ENCODE measurements at places on chromosomes 12 and 14. TPM values are rescaled to one million over a fixed set of nuclear protein-coding genes. Genes with fewer than 3 reads are reported as not detected.

- no peak for DNase-seq
Measured at GRCh38 chr12:96335270-96335669, 65.0 kb downstream of the CDK17 start.

DNA sequence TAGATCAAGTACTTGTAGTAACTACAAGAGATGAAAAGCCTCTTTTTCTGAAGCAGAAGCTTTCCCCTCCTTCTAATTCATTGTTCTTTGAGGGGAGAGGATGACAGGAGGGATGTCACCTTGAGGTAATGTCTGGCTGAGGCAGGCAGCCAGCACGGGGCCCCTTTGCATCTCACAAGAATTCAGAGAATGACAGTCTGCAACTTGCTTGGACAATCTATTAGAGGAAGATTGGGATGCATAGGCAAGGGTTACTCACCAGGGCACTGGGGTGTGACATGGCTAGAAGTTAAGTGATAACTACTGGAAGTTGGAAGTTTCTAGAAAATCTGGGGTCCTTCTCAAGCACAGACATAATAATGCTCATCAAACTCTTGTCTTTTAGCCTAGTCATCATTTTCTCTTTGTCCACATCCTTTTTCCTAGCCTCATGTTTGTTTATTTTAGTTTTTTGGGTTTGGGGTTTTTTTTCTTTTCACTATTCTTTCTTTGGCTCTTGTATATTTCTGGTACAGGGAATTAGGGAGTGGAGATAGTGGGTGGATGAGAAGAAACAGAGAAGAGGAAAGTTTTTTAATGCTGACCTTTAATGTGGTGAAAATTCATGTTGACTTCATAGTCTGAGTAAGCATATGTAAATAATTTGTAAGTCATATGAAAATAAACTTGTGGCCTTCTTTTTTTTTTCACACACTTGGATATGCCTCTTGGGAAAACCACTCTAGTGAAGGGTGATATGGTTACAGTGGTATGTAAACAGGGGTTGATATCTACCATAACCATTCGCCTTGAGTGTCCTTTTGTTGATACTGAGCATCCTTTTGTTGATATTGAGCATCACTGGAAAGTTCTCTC is 55.1 kb downstream of the TTLL5 start:
- no peak for DNase-seq

DNA sequence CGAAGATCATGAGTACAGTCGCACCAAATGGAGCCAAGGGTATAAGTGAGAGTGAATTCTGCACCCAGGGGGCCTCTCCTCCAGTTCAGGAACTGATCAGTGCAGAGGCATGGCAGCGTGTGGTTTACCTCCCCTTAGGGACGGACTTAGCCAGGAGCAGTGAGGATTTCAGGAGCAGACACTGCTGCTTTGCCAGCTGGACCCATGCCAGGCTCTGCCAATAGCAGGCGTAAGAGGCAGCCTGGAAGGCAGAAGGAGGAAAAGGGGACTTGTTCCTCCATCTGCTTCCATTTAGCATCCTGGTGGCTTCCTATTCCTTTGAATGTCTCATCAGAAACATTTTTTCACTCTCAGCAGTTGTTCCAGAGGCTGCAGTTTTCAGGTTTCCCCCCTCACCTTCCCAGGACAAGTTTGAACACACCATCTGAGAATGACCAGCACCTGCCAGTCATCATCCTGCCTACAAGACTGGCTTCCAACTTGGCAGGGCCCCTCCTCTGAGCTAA is 137.0 kb upstream of the LMNTD1 start:
- DNase-seq, result no peak

DNA sequence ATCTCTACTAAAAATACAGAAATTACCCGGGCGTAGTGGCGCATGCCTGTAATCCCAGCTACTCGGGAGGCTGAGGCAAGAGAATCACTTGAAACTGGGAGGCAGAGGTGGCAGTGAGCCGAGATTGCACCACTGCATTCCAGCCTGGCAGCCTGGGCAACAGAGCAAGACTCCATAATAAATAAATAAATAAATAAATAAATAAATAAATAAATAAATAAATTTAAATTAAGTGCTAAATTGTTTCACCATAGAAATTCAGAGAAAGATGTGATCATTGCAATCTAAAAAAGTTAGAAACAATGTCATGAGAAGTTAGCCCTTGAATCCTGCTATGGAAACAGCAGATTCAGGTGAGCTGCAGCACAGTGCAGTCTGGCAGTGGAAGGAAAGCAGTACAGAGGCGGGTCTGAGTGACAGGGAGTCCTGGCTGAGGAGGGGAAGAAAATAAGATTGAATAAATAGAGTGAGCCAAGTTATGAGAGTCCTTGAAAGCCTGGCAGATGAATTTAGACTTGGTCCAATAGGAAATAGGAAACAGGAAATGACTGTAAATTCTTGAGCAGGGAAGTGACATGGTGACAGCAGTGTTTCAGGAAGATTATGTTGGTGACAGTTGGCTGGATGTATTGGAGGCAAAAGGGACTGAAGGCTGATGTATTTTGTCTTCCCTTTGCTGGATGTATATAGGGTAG is 241.5 kb downstream of the GXYLT1 start:
- no peak for DNase-seq

DNA sequence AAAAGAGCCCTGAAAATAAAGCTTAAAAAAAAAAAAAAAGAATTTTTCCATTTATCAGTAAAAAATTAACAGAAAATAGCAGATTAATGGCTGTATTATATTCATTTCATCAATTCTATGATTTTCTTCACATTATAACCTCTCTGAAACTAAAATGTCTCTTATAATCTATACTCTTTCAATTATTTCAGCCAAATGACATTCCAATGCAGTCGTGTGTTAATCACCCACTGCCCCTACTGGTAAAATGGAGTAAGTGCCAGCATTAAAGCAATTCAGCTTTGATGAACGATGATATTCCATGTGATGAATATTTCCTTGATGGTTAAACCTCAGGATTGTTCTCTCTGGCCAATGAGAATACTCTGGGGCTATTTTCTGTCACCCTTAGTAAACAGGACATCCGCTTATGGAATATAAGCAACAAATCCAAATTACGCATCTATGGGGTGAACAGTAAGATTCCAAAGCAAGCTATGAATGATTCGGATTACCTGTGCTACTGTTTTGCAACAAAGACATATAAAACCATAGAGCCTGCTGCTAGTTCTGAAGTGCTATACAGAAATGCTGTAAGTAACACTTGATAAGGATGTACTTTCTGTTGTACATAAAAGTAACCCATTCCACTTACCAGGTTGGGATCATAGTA is 20.3 kb upstream of the SYCP3 start:
- peak; percentile 13 for DNase-seq

- no peak for DNase-seq
Measured at GRCh38 chr14:70857496-70857890, 48.2 kb upstream of the MAP3K9 start.

GRCh38 chr12:121750507-121750955 is 38.0 kb downstream of the TMEM120B start:
- no peak for DNase-seq

DNA sequence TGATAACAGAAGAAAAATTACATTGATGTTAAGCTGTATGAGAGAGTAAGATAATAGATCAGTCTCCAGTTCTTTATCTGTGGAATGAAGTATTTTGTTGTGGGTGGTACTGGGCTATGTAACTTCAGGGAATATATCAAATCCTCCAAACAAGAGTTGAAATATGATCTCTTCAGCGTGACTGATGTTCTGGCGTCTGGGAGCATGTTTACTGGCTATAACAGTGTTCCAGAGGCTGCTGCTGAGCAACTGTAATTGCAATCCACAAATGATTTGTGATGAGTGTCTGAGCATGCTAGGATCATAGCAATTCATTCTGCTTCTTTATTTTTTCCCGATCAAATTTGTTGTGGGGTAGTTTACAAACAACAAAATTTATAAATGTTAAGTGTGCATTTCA is 18.6 kb upstream of the CCDC198 start:
- DNase-seq, result no peak

- DNase-seq, result no peak
Measured at GRCh38 chr12:57782243-57782607, 362 bp upstream of the TSFM start.

DNA sequence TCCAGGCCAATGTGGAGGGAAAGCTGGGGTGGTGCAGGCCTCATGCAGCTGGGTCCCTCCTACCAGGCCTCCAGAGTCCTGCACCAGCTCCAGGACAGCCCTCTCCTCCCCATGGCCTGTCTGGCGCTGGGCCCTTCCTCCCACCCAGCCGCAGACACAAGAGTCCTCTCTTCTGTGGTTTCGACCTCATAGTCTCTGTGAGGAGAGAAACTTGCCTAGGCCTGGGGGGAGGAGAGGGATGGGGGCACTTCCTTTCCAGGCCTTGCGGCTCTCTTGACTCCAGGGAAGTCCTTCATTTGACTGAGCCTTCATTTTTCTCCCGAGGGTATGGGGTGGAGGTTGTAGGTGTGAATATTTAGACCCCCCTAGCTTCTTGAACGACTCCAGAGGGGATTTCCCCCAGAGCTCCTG is 2.3 kb downstream of the MMP14 start:
- no peak for DNase-seq

GRCh38 chr12:126960709-126961108 is 1306.3 kb upstream of the TMEM132C start:
- no peak for DNase-seq

DNA sequence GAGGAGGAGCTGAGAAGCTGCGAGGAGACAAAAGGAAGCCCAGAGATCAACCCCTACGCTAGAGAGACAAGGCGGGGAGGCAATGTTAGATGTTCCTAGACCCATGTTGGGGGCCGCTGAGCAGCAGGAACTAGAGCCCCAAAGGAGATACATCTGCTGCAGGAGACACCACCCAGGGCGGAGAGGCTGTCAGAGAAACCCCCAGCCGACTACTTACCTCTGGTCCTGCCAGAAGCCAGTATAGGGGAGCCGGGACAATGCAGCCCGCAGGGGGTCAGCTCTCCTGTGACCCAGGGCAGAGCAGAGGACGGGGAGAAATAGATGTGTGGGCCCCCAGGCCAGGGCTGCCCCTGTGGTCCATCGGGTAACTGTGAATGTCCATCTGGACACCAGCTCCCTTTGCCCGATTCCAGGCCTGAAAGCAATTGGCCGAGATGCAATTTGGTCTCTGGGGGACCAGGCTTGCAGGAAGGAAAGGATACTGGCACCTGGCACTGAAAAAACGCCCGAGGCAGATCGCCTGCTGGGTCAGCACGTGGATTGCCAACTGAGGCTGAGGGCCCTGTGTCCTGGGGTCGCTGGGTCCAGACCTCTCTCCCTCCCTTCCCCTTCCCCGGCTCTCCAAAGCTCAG is 34.9 kb downstream of the SYNE3 start:
- DNase-seq, result no peak

DNA sequence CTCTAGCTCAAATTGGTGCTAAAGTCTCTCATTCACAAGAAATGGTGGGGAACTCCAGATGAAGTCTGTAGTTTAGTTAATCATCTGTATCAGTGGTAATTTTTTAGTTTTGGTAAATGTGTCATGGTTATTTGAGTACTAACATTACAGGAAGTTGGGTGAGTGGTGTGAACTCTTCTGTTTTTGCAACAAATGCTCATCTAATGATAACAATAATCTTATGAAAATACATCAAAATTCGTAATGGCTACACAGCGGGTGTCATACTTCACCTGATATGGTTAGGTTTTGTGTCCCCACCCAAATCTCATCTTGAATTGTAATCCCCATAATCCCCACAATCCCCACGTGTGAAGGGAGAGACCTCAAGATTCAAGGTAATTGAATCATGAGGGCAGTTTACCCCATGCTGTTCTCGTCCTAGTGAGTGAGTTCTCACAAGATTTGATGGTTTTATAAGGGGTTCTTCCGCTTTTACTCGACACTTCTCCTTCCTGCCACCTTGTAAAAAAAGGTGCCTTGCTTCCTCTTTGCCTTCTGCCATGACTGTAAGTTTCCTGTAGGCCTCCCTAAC is 209.3 kb upstream of the FOXN3 start:
- DNase-seq, result no peak

DNA sequence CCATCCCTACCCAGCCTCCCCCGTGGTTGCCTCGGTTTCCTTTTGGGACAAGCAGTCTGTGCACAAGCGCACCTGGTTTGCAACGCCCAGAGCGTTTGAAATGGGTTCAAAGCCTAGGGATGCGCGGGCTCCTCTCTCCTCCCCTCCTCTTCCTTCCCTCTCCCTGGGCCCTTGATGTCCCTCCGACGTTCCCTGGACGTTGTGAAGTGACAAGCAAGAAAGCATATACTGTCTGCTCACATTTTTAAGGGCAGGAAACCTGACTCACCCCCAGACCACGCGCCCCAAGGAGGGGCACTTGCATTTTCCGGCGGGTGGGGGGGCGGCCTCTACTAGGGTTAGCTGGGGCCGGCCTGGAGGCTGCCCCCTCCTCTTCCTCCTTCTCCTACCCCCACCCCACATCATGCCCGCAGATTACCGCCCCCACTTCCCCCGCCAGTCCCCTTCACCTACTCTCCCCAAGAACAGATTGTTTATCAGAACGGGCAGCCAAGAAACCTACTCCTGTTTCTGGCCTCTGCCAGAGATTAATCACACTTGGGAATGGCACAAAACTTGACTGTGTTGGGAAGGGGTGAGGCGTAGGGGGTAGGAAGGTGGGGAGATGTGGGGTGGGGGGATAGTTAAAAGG is 9.5 kb upstream of the IRF2BPL start:
- no peak for DNase-seq

DNA sequence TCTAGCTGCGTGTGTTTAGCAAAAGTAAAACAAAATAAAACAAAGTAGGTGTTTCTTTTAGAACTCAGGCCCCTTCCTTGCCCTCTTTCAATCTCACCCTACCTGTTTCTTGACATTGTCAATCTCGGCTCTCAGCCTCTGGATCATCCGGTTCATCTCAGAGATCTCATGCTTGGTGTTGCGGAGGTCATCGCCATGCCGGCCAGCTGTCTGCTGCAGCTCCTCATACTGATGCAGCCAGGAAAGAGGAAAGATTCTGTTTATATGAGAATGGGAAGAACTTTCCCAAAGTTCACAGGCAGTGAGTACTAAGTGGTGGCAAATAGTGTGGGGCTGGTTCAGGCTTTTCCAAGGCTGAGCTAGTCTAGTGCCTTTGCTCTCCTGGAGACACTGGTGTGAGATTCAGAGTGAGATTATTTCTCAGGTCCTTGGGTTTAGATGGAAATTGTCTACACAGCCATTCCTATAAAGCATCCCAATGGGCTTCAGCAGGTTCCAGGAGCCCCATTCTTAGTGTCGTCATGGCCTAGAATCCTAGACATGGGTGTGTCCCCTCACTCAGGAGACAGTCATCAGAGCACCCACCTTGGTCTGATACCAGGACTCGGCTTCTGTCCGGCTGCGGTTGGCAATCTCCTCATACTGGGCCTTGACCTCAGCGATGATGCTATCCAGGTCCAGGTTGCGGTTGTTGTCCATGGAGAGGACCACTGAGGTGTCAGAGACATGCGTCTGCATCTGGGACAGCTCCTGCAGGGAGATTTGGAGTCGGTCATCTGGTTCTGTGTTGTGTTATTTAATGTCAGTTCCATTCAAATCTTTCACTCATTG is 3.0 kb downstream of the KRT5 start:
- DNase-seq, result no peak

PLEKHG3 gene
- 55.6 TPM for total RNA-seq

AVPR1A gene
- 0.07 TPM for total RNA-seq

ASCL1 gene
- total RNA-seq, result not detected

IL23A gene
- 0.59 TPM for total RNA-seq

OTX2 gene
- total RNA-seq, result not detected

CLEC9A gene
- total RNA-seq, result not detected

NANOG gene
- total RNA-seq, result 0.22 TPM

SDR9C7 gene
- total RNA-seq, result not detected

SELPLG gene
- 1.2 TPM for total RNA-seq

SMIM41 gene
- not detected for total RNA-seq

CD4 gene
- total RNA-seq, result 0.42 TPM

RASSF9 gene
- not detected for total RNA-seq

CAPRIN2 gene
- 30.8 TPM for total RNA-seq

STAB2 gene
- not detected for total RNA-seq

Data from HCT116 (cell line).